ENCODE measurements at places on chromosomes 5 and 9. TPM values are rescaled to one million over a fixed set of nuclear protein-coding genes. Genes with fewer than 3 reads are reported as not detected.

DNA sequence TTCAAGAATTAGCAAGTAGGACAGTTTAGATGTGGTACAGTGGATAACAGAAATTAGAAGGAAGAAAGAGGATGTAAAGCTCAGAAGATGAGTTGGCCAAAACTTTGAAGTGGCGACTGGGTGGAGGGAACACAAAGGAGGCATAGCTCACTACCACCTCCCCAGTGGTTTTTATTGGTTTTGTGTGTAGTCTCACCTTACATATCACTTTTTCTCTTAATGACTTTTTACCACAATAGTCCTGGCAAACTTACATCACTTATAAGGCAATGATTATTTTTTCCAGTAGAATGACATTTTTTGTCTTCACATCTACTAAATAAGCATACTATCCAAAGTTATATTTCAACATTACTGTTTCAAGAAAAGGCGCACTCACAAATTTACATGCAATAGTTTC lies 49.2 kb upstream of the FBN2 start:
- no peak for DNase-seq

DNA sequence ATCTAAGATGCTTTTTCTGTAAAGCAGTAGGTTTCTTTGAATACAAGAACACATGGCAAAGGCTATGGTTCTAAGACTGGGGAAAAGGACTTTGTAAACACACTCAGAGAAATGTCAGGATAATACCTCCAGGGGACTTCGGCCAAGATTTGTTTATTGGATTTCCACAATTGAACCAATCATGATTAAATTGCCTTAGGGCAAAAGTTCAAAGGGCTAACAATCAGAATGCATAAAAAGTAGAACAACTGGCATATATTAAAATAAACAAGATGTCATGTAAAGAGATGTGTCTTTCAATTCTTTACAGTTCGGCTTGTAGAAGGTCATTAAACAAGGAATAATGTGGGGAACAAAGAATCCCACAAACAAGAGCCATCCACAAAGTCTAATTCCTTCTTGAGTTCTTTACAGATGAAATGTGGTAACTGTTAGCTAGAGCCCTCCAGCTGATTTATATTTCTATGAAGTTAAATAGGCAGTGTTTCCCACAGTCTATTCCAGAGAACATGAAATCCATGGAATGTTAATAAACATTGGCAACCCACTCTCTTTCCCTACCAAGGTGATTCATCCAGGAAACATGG lies 565.5 kb downstream of the ZNF608 start:
- DNase-seq, result no peak

GRCh38 chr5:170183816-170184687 lies 48.7 kb upstream of the C5orf58 start:
- peak; percentile 28 for DNase-seq

DNA sequence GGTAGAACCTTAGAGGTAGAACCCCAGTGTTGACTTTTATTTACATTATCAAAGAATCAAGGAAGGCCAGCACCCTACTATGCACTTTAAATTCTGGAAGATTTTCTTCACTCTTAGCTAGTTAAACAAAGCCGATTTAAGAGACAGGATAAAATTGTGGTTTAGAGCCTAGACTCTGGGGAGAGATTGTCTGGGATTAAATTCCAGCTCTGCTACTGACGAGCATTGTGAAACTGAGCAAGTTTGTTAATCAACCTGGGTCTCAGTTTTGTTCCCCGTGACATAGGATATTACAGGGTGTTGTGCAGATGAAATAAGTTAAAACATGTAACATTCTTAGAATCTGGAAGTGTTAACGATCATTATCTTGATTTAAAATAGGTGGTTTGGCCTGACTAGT lies 83.5 kb downstream of the FEM1C start:
- peak; percentile 68 for DNase-seq

Gene DDX4
- total RNA-seq, result not detected
